ENCODE measurements at places on chromosomes 1 and 21. TPM values are rescaled to one million over a fixed set of nuclear protein-coding genes. Genes with fewer than 3 reads are reported as not detected.
A peak's percentile ranks its signal among the peaks of the same experiment; 100 is the strongest.

ATF6 gene
- 37.7 TPM for total RNA-seq

S100A14 gene
- 0.29 TPM for total RNA-seq

ERICH3 gene
- total RNA-seq = 3.7 TPM

FAM167B gene
- not detected for total RNA-seq

ALX3 gene
- total RNA-seq = 0.26 TPM

DNA sequence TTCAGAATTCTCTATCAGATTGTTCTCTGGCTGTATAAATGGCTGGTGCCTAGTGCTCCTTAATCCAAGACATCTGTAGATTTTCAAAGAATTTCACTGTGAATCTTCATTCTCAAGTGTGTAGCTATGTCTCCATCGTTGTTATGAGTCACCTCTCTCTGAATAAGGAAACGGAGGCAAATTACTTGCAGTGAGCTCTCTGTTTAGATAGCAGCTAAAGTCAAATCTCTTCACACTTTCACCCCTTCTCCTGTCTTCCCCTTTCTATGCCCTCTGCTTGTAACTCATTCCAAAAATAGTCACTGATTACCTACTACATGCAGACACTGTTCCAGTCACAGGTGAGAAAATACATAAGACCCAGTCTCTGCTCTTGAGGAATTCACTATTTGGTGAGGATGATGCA is 39.7 kb downstream of the CHML start:
- no peaks in the 10 kb centered on the region for H3K27me3 ChIP-seq
- H3K27ac ChIP-seq = no peak overlapping the region
- H3K36me3 ChIP-seq = no peaks in the 10 kb centered on the region
- H3K4me1 ChIP-seq = no peaks in the 10 kb centered on the region
- DNase-seq = no peak
- no peak overlapping the region for H3K4me3 ChIP-seq

DNA sequence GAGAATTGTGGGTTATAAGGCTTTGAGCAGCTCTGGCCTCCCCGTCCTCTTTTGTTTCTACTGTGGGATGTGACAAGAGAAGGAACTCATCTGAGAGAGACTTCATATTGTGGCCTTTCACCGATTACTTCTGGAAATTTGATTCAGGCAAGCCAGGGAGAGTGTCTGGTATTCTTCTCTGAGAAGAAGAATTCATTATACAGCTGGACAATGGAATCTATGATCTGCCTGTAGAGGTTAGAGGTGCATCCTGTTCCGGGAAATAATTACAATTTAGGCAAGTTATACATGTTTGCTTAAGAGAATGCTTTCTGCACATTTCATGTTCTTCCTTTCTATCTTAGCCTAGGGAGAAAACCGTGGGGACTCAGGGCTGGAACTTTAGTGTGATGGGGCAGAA is 12.8 kb upstream of the RNU1-2 start:
- no peaks in the 10 kb centered on the region for H3K4me1 ChIP-seq
- H3K4me3 ChIP-seq = no peak overlapping the region
- no peaks in the 10 kb centered on the region for H3K27me3 ChIP-seq
- no peak overlapping the region for H3K27ac ChIP-seq
- no peak for DNase-seq

GRCh38 chr1:30345491-30346130 is 377.8 kb downstream of the MATN1 start:
- H3K27me3 ChIP-seq = no peaks in the 10 kb centered on the region
- no peak overlapping the region for H3K4me3 ChIP-seq
- no peaks in the 10 kb centered on the region for H3K36me3 ChIP-seq
- no peak overlapping the region for H3K27ac ChIP-seq

DNA sequence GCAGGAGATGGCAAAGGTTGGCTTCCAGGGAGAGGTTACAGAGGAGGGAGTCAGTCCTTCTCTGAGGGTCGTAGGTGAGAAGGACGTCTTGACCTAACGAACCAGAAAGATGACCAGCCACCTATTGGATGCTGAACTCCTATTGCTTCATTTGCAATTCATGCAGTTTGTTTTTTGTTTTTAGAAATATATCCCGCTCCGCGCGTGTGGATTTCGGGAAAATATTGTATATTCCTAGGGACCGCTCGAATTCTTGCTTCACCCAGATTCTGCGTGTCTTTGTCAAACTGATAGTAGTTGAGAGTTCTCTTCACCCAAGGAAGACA is 564 bp downstream of the DISP1 start:
- peak overlapping the region; percentile 92 for H3K27ac ChIP-seq
- no peak for DNase-seq
- H3K4me1 ChIP-seq = no peaks in the 10 kb centered on the region
- H3K4me3 ChIP-seq = peak overlapping the region; percentile 67
- no peaks in the 10 kb centered on the region for H3K27me3 ChIP-seq
- no peaks in the 10 kb centered on the region for H3K36me3 ChIP-seq

- H3K27me3 ChIP-seq = no peaks in the 10 kb centered on the region
- no peaks in the 10 kb centered on the region for H3K36me3 ChIP-seq
- no peak overlapping the region for H3K4me3 ChIP-seq
- H3K4me1 ChIP-seq = no peaks in the 10 kb centered on the region
Observed at GRCh38 chr1:87941337-87941946, 612.8 kb downstream of the LMO4 start.

- H3K4me1 ChIP-seq = no peaks in the 10 kb centered on the region
- no peak for DNase-seq
- H3K27ac ChIP-seq = no peak overlapping the region
- no peak overlapping the region for H3K4me3 ChIP-seq
Observed at GRCh38 chr1:172777767-172778166, 118.9 kb downstream of the FASLG start.

GRCh38 chr1:165420655-165421054 is 24.3 kb downstream of the RXRG start:
- no peaks in the 10 kb centered on the region for H3K36me3 ChIP-seq
- no peak overlapping the region for H3K4me3 ChIP-seq
- no peak for DNase-seq
- H3K4me1 ChIP-seq = no peaks in the 10 kb centered on the region
- H3K27ac ChIP-seq = no peak overlapping the region
- no peaks in the 10 kb centered on the region for H3K27me3 ChIP-seq

GRCh38 chr1:232385221-232385620 is 244.7 kb downstream of the SIPA1L2 start:
- H3K4me1 ChIP-seq = no peaks in the 10 kb centered on the region
- no peaks in the 10 kb centered on the region for H3K27me3 ChIP-seq
- no peak overlapping the region for H3K27ac ChIP-seq

- H3K4me1 ChIP-seq = no peaks in the 10 kb centered on the region
- no peak for DNase-seq
- H3K27ac ChIP-seq = no peak overlapping the region
- no peaks in the 10 kb centered on the region for H3K27me3 ChIP-seq
- H3K36me3 ChIP-seq = no peaks in the 10 kb centered on the region
- H3K4me3 ChIP-seq = no peak overlapping the region
Observed at GRCh38 chr1:187051618-187052232, 223.0 kb downstream of the PLA2G4A start.

DNA sequence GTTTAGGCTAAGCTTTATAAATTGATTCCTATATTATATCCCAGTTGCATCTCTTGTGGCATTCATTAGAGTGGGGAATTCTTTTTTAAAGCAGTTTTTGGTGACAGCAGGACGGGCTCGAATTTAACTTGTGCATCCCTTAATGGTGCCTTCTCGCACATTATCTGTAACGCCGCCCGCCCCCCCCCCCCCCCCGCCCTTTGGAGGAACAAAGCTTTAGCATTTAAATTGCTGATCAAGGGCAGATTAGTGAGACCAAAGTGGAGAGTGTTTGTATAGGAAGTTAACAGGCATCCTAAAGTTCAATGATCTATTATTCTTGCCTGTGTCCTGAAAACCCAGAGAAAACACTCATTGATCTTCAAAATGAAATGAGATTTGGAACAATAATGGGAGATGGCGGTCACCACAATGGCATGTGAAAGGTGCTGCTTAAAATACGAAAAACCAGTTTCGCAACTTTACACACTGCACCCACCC is 2.2 kb downstream of the LMO4 start:
- H3K27ac ChIP-seq = peak overlapping the region; percentile 99
- peak overlapping the region; percentile 93 for H3K4me3 ChIP-seq
- peaks cover 9% of the 10 kb centered on the region for H3K4me1 ChIP-seq
- H3K27me3 ChIP-seq = no peaks in the 10 kb centered on the region
- H3K36me3 ChIP-seq = no peaks in the 10 kb centered on the region

DNA sequence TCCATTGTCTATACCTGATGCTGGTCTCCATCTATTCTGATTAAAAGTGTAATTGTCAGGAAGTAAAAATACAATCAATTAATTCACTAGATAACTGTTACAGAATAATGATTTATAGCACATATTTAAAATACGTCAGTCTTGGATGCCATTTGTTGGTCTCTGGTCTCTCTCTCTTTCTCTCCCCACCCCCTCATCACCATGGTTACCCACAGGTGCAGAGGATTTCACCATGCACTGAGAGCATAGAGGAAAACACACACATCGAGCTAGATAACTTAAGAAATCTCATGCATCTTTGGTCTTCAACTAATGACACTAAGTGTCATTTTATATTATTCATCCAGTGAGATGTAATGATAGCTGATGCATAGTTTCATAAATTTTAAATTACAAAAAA is 33.4 kb downstream of the LRRC53 start:
- H3K36me3 ChIP-seq = no peaks in the 10 kb centered on the region
- no peaks in the 10 kb centered on the region for H3K4me1 ChIP-seq
- no peaks in the 10 kb centered on the region for H3K27me3 ChIP-seq
- H3K4me3 ChIP-seq = no peak overlapping the region
- no peak for DNase-seq
- no peak overlapping the region for H3K27ac ChIP-seq

Measured in uterus (tissue), 4 donors.